Left renal pelvis (tissue), 4 donors: ENCODE measurements at places on chromosomes 3 and 15. TPM values are rescaled to one million over a fixed set of nuclear protein-coding genes. Genes with fewer than 3 reads are reported as not detected.

GRCh38 chr15:69881302-69881670, 216.4 kb downstream of the TLE3 start:
- no peak for DNase-seq

DNA sequence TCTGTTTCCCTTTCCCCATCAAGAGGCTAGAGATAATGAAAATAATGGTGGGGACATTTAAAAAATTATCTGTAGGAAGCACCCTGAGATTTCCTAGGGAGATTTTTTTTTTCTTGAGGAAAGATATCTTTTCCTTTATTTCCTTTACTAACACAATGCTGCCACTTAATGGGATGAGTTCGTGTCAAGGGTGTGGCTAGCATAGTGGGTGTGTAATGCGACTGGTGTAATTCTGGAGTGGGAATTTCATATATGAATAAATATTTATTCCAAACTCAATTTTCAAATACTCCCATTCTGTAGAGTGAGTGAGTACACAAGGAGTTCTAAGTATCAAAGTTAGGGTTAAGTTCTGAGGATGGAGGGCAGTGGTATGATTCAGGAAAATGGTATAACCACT, 66.1 kb upstream of the GALNT15 start:
- DNase-seq = no peak

- no peak for DNase-seq
Measured at GRCh38 chr3:177320765-177321247, 123.5 kb upstream of the TBL1XR1 start.

GRCh38 chr3:69144631-69145245, 22.3 kb upstream of the LMOD3 start:
- DNase-seq = no peak

DNA sequence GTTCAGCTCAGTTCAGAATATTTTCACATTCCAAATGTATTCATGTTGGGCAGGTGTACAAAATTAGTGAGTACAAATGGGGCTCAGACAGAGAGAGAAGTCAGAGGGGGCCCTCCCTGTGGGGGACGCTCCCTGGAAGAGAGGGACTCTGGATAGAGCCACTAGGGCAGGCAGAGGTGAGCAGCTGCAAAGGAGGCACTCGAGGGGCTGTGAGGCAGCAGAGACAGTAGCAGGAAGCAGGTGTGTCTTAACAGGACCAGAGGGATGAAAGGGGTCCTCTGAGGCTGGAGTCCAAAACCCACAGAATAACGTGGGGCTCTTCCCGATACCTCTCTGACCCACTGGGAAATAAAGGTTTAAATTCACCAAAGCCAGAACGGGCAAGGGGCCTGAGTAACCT, 127.1 kb downstream of the MEGF11 start:
- no peak for DNase-seq

DNA sequence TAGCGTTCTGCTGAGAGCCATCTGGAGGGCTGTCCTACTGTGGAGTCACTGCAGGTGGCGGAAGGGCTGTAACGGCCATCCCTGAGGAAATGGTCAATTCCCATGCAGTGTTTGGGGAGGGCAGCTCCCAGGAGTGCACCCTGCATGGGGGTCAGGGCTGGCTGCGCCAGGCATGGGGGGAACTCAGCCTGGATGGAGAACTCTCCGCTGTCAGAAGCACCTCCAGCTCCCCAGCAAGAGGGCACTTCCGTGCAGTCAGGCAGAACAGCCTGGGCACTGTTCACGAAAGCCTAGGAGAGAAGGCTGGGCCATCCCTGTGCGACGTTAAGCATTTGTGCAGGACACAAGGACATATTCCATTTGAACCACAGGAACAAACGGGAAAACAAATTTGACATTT, 105.2 kb downstream of the LRIG1 start:
- DNase-seq = no peak

DNA sequence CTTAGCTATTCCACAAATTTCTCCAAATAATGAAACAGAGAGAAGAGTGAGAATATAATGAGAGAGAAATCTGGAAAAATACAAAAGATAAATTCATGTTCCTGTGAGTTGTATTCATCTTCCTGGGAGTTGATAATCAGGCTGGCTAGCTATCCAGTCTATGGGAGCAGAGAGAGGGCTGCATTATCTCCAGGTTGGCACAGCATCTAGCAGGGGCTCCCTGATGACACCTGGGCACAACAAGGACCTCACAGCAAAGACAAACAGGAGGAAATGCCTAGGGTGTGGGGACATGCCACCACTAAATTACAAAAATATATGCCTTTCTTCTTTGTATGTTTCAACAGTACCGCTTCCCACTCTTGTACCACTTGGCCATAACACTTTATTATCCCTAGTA, 1.9 kb downstream of the EHD4 start:
- no peak for DNase-seq

DNA sequence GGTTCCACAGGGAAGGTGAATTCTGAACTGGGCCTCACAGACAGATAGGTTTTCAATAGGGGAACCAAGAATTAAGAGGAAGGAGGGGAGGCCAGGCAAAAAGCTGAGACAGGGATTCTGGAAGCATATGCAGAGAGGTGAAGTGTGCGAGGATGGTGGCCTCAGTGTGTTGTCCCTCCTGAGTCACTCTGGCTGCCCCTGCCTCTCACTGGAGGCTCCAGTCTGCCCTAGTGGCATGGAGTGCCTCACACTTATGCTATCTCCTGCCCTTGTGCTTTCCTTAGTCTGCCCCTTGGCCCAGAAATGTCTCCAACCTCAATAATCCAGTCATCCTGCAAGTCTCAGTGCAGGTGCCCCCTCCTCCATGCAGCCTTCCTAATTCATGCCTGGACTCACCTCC, 32.2 kb upstream of the RBP1 start:
- DNase-seq = no peak

DNA sequence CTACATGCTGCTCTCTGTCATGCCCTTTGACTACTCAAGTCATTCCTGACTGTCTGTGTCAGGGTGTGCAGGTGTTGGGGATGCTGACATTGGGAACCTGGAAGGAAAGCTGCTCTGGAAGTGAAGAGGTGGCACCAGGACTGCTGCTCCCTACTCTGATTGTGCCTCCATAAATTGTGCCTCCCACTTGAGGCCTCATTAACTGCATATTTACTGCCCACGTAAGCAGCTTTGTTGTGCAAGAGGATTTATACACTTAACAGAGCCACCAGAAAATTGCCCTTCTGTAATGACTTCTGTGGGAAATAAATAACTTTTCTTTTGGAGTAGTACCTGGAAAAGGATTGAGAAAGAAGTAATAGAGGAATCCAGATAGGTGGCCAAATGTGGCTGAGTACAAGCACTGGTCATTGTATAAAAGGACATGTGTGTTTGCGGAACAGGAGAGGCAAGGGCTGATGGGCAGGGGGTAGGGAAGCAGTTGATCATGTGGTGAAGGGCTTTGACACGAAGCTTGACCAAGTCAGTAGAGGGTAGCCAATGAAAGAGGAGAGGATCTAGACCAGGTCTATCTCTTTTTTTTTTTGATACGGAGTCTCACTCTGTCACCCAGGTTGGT, 24.8 kb downstream of the IL20RB start:
- DNase-seq = peak; percentile 7

DNA sequence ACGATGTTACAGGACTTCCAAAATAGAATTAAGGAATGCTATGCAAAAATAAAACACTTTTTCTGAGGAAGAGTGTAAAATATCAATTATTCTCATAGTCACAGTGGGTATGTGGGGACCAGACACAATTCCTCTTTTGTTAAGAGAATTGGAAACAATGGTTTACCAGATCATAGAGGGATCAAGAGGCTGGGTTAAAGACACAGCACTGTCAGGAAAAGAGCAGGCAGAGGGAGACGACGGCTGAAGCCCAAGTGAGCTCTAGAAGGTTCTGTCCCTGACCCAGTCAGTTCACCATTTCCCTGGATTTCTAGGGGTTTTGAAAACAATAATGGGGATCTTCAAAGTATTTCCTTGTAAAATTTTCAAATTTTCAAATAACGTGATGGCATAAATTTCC, 54.0 kb upstream of the POLR2M start:
- DNase-seq = no peak

DNA sequence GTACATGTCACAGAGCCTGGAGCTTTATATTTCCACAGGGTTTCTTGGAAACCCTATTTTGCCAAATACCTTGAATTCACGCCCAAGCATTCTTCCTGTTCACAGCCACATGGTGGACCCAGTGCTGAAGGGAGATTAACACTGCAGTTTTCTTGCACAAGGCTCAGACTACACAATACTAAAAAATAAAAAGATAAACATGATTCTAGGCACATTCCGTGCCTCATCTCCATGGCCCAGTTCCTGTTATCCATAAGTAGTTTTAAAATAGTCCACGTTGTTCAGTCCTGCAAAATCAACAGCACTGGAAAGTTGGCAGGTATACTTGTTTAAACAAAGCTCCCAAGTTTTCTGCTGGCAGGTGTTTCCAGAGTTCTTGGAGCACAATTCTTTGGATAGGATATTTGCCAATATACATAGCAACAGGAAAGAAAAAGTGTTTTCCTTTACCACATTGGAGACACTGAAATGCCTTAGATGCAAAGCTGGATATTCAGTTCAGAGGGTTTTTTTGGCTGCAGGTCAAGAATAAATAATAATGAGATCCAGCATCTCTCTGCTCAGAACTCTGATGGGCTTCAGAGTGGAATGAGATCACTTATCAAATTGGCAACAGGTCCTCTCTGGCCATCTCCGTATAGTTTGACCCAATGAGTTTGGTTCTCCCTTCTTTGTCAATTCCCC, 88.1 kb upstream of the TGFBR2 start:
- peak; percentile 9 for DNase-seq

The PATL2 gene
- 0.99 TPM for polyA plus RNA-seq

The FAIM gene
- 28.1 TPM for polyA plus RNA-seq

The SLC41A3 gene
- polyA plus RNA-seq = 78.5 TPM

The ZNF385D gene
- polyA plus RNA-seq = 18.0 TPM

The CACNA2D2 gene
- 13.5 TPM for polyA plus RNA-seq

The LRRC3B gene
- 2.2 TPM for polyA plus RNA-seq
